GM10248 (cell line): ENCODE measurements at places on chromosomes 7 and 10.

DNA sequence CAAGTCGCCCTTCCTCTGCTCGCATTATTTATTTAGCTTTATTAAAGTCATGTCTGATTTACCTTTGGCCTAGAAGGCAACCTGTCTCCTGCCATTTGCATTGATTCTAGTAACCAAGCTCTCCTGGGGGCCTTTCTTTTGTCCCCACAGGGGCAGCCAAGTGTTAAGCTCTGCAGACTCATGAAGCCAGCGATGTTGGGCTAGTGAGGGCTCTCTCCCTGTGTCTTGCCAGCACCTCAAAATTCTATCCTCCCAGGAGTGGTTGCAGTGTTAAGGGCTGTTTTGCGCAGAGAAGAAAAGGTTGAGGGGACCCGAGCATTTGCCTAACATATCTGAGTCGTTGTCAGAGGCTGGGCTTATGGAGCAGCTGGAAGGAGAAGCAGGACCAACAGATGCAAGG is 61.9 kb downstream of the AOC1 start:
- DNase-seq = no peak

- DNase-seq = no peak
Measured at GRCh38 chr10:21184984-21185383, 287.9 kb upstream of the NEBL start.

- DNase-seq = no peak
Measured at GRCh38 chr10:24456322-24456721, 247.4 kb downstream of the KIAA1217 start.

DNA sequence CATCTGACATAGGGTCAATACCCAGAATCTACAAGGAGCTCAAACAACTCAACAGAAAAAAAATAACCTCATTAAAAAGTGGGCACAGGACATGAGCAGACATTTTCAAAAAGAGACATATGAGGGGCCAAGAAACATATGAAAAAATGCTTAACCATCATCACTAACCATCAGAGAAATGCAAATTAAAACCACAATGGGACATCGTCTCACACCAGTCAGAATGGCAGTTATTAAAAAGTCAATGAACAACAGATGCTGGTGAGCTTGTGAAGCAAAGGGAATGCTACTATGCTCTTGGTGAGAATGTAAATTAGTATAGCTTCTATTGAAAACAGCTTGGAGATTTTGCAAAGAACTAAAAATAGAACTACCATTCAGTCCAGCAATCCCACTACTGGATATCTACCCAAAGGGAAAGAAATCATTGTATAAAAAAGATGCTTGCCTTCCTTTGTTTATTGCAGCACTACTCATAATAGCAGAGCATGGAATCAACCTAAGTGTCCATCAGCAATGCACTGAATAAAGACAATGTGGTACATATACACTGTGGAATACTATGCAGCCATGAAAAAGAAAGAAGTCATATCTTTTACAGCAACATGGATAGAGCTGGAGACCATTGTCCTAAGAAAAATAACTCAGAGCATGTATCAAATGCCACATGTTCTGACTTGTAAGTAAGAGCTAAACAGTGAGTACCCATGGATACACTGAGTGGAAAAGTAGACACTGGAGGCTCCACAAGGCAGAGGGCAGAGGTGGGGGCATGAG is 139.8 kb downstream of the ADARB2 start:
- no peak for DNase-seq

DNA sequence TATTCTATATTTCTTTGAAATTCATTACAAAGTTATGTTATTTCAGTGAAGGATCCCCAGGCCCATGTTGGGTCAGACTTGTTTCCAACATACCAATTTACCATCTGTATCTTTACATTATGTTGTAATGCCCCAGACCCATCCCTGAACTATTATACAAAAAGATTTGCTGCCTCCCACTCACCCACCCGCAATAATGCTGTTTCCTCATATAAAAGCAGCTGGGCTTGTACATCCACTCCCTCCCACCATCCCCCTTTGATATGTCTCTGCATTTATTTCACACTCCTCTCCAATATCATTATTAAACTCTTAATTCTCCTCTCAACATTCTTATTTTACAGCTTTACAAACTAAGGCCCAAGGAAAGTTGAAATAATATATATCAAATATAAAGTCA is 153.7 kb downstream of the DOCK4 start:
- DNase-seq = no peak

GRCh38 chr10:114420811-114421485 is 16.6 kb upstream of the AFAP1L2 start:
- no peak for DNase-seq

- DNase-seq = no peak
Measured at GRCh38 chr10:121579656-121580055, 18.6 kb downstream of the FGFR2 start.

GRCh38 chr7:24227068-24227467 is 56.9 kb upstream of the NPY start:
- no peak for DNase-seq

GRCh38 chr10:110868981-110869380 is 2.7 kb upstream of the PDCD4 start:
- no peak for DNase-seq

DNA sequence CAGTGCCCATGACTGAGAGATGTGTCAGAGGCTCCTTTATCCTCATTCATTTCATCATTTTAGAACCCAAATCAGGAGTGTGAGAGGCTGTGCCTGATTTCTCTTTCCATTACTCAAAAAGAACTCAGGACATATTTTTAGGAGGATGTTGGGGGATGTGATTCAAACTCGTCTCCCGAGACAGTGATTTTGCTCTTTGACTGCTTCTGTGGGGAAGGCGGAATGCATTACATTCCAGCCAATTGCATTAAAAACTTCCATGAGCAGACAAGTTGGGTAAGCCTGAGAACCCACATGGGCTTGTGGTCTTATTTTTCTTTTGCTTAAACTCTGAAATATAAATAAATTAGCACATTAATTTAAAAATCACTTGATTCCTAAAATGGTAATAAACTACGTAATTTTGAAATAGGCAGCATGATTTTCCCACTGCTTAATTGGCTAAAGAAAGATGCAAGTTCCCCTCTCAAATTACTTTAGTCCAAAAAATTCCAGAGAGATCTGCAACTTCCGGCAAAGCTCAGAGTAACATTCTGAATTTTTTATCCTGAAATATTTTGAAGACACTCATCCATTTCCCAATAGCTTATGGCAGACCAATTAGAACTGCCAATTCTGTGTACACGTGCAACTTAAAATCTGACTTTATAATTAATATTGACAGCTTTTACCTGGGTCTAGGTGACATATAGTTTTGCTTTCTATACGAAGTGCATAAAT is 185.6 kb downstream of the C7orf25 start:
- no peak for DNase-seq

DNA sequence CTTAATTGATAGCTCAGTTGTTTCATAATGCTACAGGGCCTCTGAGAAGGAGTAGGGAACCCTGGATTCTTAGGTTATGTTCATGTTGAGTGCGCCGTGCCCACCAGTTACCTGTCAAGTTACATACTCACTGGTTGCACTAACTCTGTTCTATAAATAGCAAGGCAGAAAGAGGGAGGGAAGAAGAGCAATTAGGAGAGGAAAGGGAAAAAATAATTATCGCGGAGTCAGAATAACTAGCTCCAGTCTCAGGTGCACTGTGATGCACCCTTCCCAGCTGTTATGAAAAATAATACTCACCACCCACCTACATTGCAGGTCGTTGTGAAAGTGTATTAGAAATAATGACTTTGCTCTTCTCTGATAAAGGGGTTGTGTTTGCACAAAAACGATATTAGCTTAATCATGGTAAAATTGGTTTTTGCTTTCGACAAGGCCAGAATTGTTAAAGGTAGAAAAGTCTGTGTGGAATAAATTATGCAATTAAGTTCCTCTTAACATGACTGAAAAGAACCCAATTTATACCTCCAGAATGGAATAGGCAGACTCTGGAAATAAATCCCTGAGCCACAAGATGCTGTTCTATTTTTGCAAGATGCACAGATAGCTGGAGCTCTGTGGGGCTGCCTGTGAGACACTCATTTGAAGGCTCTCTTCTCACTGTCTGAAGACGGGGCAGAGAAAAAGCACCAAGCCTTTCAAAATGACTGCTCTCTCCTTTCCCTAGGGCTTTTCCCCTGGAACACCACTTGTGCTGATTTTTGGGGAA is 137.6 kb upstream of the PITRM1 start:
- DNase-seq = no peak

GRCh38 chr7:43554423-43554822 is 28.5 kb upstream of the STK17A start:
- no peak for DNase-seq

- DNase-seq = no peak
Measured at GRCh38 chr10:69364232-69364940, 52.3 kb downstream of the TACR2 start.

DNA sequence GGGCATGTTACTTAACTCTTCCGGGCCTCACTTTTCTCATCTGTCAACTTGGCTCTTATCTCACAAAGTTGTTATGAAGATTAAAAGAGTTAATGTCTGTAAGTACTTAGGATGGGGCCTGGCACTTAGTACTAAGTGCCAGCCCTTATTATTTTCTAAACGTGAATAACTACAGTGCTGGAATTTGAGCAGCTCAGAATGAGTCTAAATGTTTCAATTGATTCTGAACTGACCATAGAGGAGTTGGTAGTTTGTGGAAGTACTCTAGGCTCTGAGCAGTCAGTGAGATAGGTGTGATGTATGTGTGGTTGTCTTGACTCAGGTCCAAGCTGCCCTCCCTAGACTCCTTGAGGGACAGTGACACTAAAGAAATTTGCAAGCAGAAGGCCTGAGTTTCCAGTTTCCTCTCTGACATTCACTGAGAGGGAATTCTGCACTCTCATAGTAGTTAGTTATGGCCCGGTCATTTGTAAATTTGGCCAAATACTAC is 18.5 kb upstream of the JAZF1 start:
- DNase-seq = no peak

DNA sequence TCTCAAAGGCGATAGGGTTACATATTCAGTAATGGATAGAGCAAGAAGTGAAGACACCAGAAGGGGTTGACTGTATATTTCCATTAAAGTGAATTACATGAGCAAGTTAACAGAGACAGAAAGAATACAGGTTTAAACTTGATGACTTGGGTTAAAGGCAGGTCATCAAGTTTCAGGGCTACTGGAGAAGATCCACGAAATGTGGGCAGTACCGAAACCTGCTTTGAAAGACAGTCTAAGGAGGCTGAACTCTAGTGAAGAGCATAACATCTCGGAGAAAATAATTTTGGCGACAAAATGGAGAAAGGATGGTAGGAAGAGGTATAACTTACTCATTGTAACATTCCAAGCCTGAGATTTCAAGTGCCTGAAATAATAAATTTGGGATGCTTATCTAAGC is 26.6 kb upstream of the PLXDC2 start:
- no peak for DNase-seq

DNA sequence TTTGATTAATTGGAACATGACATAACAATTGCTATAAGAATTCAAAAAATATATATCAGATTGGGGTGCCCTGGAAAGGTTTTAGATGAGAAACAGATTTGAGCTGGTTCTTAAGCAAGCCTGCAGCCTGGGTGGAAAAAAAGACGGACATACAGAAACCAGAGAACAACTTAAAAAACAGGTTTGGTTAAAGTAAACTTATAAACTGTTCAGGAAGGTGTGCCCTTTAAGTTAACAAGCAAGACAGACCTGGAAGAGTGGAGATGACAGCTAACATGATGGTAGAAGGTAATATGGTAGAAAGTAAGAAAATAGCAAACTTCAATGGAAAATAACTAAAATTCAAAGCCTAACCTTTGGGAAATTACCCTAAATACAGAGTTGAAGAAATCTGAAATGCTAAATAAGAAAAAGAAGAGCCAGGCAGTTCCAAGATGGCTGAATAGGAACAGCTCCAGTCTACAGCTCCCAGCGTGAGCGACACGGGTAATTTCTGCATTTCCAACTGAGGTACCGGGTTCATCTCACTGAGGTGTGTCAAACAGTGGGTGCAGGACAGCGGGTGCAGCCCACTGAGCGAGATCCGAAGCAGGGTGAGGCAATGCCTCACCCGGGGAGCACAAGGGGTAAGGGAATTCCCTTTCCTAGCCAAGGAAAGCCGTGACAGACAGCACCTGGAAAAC is 52.2 kb downstream of the CADPS2 start:
- no peak for DNase-seq

DNA sequence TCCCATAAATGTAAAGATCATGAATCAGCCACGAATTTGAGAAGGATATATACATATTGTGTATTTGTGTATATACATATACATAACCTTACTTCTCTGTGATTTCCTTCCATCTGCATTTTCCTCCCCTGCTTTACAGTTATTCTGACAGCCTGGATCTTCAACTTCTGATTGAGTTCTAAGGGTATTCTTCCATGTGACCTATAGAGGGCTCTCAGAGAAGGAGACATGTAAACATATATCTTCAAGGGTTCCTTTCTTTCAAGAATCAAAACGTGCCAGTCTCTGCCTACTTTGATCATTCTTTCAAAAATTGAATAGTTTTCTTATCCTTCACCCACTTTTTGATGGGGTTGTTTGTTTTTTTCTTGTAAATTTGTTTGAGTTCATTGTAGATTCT is 453.7 kb upstream of the POT1 start:
- DNase-seq = no peak

DNA sequence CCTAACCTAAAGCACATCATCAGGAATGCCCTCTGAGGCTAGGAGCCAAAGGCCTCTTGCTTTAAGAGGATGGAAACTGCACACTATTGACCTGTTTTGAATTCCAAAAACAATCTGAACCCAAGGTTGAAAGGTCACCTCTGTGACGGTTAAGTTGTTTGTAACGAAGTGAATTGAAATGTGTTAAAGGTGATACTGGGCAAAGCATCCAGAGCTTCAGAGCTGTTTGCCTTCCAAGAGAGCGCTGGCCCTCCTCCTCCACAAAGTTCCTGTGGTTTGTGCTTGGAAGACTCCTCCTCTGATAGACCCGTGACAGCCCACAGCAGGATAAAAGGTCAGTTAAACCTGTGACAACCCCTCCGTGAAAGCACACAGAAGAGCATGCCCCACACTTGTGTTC is 133.7 kb upstream of the CTTNBP2 start:
- DNase-seq = no peak

GRCh38 chr7:143290293-143290692 is 2.1 kb downstream of the CASP2 start:
- DNase-seq = no peak

DNA sequence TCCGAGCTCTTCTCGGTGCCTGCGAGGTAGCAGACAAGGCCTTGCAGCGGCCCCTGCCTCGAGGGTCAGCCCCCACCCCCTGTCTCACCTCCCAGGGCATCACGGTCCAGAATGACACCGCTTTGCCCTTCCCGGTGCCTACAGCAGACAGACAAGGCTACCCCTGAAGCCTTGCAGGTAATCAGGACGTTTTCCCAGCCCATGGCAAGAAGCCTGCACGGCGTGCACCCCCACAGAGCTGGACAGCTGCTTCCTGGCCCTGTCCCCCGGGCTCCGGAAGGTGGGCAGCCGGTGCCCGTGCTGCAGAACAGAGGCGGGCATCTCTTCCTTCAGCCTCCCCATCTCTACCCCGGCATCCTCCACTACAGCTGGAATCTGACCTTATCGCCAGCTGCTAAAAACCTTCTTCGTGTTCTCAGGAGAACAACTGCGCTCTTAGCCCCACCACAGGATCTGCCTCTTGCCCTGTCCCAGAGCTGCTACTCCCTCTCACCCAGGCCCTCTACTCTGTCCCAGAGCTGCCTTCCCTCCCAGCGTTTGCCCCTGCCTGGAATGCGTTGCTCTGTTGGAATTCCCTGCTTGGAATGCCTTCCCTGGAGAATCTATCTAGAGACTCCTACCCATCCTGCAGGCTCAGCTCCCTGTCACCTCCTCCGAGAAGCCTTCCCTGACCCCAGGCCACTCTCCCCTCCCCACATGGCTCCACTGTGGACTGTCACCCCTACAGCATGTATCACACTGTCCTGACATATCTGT is 4.7 kb downstream of the MYL10 start:
- DNase-seq = no peak

GRCh38 chr10:94287336-94287735 is 75.4 kb downstream of the NOC3L start:
- no peak for DNase-seq

GRCh38 chr7:150745086-150745485 is 7.9 kb downstream of the GIMAP5 start:
- DNase-seq = no peak
